CD4-positive, CD25-positive, alpha-beta regulatory T cell (primary cell): ENCODE measurements at places on chromosomes 7 and 10. TPM values are rescaled to one million over a fixed set of nuclear protein-coding genes. Genes with fewer than 3 reads are reported as not detected.

The CARD11 gene
- 11.6 TPM for polyA plus RNA-seq

The PRR15 gene
- polyA plus RNA-seq: not detected

The GLCCI1 gene
- polyA plus RNA-seq: 12.6 TPM

The SBDS gene
- polyA plus RNA-seq: 78.5 TPM

The FOXP2 gene
- not detected for polyA plus RNA-seq

The MSMB gene
- polyA plus RNA-seq: not detected

The SPOCK2 gene
- 265 TPM for polyA plus RNA-seq

The CDK5 gene
- 19.0 TPM for polyA plus RNA-seq

The HOXA11 gene
- polyA plus RNA-seq: not detected

The SLC18A3 gene
- not detected for polyA plus RNA-seq

The CXCL12 gene
- polyA plus RNA-seq: not detected

The ZNF775 gene
- polyA plus RNA-seq: 2.8 TPM

The ATP6V0A4 gene
- polyA plus RNA-seq: not detected

The GIMAP5 gene
- polyA plus RNA-seq: 249 TPM

The ADIRF gene
- polyA plus RNA-seq: not detected

The MALRD1 gene
- not detected for polyA plus RNA-seq

The CCDC6 gene
- 4.4 TPM for polyA plus RNA-seq
